Activated T-cell treated with anti-CD3 and anti-CD28 coated beads for 48 hours (primary cell): ENCODE measurements at places on chromosomes 6 and 20.

DNA sequence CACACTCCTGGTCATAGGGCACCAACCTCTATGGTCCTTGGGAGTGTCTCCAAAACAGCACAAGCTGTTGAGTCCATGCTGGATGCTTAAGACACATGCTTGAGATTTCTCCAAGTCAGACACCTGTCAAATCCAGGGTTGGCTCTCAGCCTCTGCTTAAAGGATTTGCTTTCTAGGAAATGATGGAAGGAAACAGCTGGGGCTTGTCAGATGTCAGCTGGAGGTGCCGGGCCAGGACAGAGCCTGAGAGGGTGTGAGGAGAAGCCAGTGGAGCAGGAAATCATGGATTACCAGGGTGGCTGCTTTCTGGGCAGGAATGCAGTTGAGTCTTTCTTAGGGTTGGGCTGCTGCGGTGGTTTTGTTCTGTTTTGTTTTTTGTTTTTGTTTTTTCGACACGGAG, 83.0 kb upstream of the FAM184A start:
- no peak for DNase-seq

- no peak for DNase-seq
Measured at GRCh38 chr6:111600588-111601445, 4.9 kb downstream of the TRAF3IP2 start.

GRCh38 chr20:57712851-57713504, 3.2 kb upstream of the PMEPA1 start:
- no peak for DNase-seq

GRCh38 chr6:134198093-134198492, 119.8 kb downstream of the SGK1 start:
- DNase-seq = no peak

- DNase-seq = no peak
Measured at GRCh38 chr20:15843777-15844176, 729.5 kb downstream of the KIF16B start.

- DNase-seq = no peak
Measured at GRCh38 chr20:11195169-11195568, 521.4 kb upstream of the JAG1 start.

GRCh38 chr6:21039926-21040325, 505.7 kb downstream of the CDKAL1 start:
- DNase-seq = no peak

DNA sequence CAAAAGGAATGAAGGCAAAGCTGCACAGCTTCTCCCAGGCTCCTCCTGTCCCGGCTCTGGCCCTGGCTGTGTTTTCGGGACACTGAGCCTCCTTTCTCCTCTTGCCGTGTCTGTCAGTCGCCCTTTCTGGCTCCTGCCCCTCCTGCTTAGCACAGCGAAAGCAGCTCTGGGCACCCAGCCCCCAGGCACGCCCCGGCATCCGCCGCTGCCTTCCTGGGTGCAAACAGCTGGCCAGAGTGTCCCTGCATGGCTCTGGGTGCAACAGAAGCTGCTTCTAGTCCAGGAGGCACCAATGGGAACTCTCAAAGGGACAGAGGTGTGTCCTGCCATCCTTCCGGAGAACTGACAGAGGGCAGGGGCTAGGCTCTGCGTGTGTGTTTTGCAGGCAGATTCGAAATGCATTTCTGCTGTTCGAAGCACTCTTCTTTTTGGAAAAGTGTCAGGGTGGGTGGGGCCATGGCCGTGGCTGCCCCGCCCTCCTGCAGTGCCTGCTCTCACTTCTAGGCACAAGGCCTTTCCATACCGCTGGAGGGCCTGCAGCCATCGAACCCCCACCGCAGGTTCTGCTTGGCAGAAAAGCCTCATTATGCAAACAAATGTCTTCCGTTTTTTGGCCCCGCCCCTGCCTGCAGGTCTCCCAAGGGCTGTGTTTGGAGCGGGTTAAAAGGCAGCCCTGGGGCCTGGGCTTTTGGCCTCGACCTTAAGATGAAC, 15.5 kb downstream of the COL9A3 start:
- peak; percentile 40 for DNase-seq

DNA sequence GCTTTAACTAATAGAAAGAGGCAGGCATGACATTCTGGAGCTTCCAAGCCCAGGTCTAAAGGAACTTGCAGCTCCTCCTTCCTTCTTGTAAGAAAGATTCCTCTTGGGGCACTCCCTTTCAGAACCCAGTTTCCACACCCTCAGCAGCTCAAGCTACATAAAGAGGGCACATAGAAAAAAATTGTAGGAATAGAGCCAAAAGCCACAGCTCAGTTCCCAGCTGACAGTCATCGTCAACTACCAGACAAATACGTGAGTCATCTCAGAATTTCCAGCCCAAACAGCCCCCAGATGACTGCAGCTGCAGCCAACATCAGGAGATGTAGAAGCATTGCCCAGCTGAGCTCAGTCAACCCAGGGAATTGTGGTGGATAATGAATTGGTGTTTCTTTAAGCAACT, 349.8 kb upstream of the ARID1B start:
- no peak for DNase-seq

DNA sequence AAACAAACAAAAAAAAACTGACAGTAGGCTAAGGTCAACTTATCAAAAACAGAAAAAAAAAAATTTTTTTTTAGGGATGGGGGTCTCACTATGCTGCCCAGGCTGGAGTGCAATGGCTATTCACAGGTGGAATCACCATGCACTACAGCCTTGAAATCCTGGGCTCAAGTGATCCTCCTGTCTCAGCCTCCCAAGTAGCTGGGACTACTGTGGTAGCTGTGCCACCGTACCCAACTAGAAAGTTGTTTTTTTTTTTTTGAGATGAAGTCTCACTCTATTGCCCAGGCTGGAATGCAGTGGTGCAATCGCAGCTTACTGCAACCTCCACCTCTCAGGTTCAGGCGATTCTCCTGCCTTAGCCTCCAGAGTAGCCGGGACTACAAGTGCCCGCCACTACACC, 2.1 kb downstream of the COMMD7 start:
- DNase-seq = no peak

DNA sequence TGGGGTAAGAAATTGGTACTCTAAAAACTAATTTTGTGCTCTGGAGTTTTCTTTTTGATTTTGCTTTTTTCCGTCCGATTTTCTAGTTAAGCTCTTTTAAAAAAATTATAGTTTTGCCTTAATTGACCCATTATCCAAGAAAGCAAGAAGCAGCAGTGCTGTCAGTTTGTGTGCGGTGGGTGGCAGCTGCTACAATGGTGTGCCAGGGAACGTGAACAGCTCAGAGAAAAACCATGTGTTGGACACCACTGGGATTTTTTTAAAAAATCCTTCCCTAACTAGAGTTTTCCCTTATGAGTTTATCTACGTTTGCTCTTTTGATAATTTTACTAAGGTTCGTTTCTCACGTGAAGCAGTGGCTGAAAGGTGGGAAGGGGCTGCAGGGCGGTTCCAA, 8.0 kb downstream of the MAP3K5 start:
- DNase-seq = no peak

DNA sequence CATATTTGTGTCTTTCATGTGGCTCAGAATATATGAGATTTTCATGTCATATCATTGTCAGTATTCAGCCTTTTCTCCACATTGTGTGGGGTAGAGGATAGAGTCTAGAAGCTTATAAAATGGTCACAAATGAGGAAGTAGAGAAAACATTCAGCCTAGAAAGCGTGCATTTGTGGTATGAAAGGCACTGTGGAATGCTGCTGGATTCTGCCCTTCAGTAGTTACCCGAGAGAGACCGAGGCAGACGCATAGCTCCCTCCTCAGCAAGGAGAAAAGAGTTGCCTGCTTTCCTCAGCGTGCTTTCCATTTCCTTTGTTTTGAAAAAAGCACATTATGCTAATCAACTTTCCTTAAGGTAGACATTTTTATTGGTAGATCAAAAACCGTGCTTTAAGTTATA, 28.7 kb downstream of the MYB start:
- DNase-seq = no peak

DNA sequence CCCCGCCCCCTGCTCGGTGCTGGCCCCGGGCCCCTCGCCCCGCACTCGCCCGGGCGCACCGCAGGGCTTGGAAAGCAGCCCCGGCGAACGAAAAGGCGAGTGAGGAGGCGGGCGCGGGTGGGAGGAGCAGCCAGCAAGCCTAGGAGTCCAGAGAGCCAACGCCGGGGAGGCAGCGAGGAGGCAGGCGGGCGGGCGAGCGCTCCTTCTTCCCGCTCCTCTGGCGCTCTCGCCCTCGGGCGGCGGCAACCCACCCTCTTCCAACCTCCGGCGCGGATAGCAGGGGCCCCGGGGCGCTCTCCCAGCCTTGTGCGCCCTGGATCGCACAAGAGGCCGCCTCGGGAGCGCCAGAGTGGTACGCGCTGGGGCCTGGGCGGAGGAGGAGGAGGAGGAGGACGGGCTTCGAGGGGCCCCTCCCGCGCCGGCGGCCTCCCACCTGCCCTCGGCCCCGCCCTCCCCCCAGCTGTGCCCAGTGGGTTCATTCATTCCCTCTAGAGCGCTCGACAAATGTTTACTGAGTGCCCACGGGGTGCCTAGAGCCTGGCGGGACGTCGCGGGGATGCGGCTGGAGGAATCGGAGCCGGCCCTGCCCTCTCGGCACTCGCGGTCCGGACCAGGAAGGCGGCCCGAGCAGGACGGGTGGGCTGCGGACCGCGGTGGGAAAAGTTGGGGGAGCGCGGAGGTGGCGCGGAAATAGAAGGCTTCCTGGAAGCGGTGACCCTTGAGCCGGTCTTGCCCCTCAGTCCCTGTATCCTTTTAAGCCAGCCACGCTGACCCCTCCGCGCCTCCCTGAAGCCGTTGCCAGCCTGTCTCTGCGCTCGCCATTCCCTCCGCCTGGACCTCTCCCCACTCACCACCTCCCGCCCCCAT, at the start of gene BMP7:
Gene BMP7, minus strand, starts transcription at position 351 of the 867 bp plus-strand sequence. CDS start 519 bp downstream, outside the sequence.
- no peak for DNase-seq

- no peak for DNase-seq
Measured at GRCh38 chr6:138498629-138499302, 528 bp downstream of the NHSL1 start.

GRCh38 chr6:38824243-38824894, 109.3 kb downstream of the DNAH8 start:
- DNase-seq = no peak

DNA sequence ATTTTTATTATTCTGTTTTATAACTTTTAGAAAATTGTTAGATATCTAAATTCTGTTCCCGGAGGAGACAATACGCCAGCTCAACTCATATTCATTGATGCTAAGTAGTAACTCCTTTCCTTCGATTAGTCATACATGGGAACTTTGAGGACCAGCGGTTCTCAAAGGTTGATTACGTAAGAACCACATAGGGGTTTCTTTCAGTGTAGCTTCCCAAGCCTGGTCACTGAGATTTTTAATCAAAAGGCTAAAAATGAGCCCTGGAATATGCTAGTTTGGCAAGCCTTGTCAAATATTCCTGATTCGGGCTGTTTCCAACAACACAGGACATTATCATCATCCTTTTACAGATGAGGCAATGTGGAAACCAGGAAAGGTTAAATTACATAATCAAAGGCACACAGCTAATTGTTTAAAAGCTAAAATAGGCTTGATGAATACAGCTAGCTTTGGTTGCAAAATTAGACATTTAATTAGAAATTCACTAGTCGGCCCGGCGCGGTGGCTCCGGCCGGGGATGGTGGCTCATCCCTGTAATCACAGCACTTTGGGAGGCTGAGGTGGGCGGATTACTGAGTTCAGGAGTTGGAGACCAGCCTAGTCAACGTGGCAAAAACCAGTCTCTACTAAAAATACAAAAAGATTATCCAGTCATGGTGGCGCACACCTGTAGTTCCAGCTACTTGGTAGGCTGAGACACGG, 14.6 kb upstream of the MEI4 start:
- no peak for DNase-seq

DNA sequence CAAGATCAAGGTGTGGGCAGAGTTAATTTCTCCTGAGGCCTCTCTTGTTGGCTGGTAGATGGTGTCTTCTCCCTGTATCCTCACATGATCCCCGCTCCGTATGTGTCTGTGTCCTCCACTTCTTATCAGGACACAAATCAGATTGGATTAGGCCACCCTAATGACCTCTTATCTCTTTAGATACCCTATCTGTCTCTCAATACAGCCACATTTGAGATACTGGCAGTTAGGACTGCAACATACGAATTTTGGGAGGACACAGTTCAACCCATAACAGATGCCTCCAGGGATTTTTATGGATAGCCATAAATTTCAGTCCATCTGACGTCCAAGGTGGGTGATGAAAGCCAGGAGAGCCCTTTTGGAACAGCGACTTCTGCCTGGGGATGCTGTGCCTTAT, 369.0 kb downstream of the NRN1 start:
- no peak for DNase-seq

DNA sequence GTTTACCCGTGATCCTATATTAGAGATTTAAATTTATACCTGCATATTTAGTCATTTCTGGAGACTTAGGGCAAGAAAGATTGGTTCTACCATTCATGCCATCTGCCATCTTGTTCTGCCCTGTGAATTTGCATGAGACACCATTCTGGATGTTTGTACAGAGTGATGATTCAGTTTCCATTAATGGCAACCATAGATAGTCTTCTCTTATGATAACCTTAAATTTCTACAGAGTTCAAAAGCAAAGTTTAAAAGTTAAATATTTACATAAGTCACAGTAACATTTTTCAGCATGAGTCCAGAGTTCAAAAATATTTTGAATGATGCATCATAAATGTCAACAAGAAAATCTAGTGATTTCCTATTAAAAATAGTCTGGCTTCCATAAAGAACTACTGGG, 23.2 kb downstream of the PLCB1 start:
- DNase-seq = no peak

DNA sequence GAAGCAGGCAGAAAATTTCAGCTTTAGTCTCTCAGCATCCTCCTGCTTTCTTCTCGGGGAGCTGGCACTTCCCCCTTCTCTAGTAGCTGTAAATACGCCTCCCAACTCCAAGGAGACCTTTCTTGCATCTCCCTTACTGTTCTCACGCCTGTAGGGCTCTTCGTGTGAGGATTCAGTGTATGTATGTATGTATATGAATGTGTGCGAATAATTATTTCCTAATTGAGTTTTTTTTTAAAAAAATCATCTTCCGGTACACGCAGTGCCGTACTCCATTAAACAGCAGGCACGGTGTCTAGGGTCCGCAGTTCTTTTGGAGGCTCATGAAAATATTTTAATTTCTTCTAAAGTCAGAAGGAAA, 85.4 kb downstream of the HFE start:
- DNase-seq = no peak

GRCh38 chr6:110646951-110647910, 168.0 kb downstream of the CDK19 start:
- no peak for DNase-seq

DNA sequence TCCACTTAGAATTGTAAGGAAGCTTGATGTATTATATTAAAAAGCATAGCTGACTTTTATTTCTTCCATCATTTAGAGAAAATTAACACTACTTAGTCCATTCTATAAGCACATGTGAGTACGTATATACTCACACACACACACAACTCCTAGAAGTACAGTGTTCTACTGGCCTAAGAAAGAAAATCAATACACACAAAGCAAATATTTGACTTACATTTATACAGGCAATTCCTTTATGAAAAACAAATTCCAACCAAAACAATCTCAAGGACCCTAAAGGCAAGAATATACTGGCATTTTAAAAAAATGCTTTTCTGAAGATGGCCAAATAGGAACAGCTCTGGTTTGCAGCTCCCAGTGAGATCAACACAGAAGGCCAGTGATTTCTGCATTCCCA, 71.9 kb downstream of the NRSN1 start:
- DNase-seq = no peak

GRCh38 chr6:142884214-142885035, 60.6 kb downstream of the HIVEP2 start:
- DNase-seq = no peak
